Activated T-cell treated with anti-CD3 and anti-CD28 coated beads, Interleukin-2, amount 50 U/mL, for 24 hours (primary cell): ENCODE measurements at places on chromosomes 1 and 21.

- no peaks in the 10 kb centered on the region for H3K36me3 ChIP-seq
- H3K27me3 ChIP-seq, result no peaks in the 10 kb centered on the region
- peaks cover 9% of the 10 kb centered on the region for H3K4me1 ChIP-seq
- H3K27ac ChIP-seq, result no peak overlapping the region
Observed at GRCh38 chr1:38964140-38964548, 22.5 kb upstream of the RHBDL2 start.

GRCh38 chr1:226510453-226510852 lies 38.1 kb upstream of the STUM start:
- no peak overlapping the region for H3K27ac ChIP-seq
- no peaks in the 10 kb centered on the region for H3K36me3 ChIP-seq
- no peak for DNase-seq

DNA sequence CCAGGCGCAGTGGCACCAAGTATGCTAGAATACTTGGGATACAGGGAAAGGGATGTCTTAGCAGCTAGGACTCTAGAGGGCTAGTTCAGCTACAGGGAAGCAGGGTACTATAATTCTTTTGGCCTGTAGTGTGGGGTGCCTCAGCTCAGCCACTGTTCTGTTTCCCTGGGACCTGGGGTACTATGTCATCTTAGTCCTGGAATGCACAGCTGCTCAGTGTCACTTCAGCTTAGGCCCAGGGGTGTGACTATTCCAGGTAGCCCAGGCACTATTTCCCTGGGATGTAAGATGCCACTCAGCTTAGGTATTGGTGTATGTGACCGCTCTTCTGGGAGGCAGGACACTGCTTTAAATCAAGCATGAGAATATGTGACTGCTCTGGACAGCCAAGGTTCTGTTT lies 34.1 kb downstream of the RGSL1 start:
- H3K4me3 ChIP-seq, result no peak overlapping the region
- H3K27ac ChIP-seq, result no peak overlapping the region
- H3K36me3 ChIP-seq, result no peaks in the 10 kb centered on the region
- no peaks in the 10 kb centered on the region for H3K4me1 ChIP-seq

- no peaks in the 10 kb centered on the region for H3K27me3 ChIP-seq
- H3K27ac ChIP-seq, result no peak overlapping the region
- H3K4me3 ChIP-seq, result no peak overlapping the region
- H3K36me3 ChIP-seq, result peaks cover 35% of the 10 kb centered on the region
- H3K4me1 ChIP-seq, result peaks cover 22% of the 10 kb centered on the region
- no peak for DNase-seq
Observed at GRCh38 chr1:229669333-229669732, 43.3 kb downstream of the URB2 start.

DNA sequence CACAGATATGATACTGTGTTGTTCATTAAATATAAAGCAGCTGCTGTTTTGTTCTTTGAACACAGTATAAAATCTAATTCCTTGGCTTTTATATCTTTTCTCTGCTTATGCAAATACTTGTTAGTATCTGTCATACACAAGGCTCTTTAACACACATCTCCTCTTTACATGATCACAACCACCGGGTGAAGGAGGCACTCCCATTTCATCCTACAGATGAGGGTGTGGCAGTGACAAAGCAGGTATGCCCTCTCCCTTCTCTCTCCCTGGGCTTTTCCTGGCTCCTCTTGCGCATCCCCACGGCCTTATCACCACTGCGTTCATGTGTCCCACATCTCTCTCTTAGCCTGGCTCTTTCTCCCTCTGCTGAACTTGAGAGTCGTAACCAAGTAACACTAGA lies 38.2 kb downstream of the JUN start:
- H3K36me3 ChIP-seq, result no peaks in the 10 kb centered on the region
- DNase-seq, result no peak
- H3K4me1 ChIP-seq, result no peaks in the 10 kb centered on the region
- no peak overlapping the region for H3K27ac ChIP-seq

GRCh38 chr1:151143986-151144385 lies 2.4 kb downstream of the SEMA6C start:
- DNase-seq, result peak; percentile 27
- H3K36me3 ChIP-seq, result no peaks in the 10 kb centered on the region
- H3K4me1 ChIP-seq, result peaks cover 19% of the 10 kb centered on the region
- H3K4me3 ChIP-seq, result no peak overlapping the region

- H3K27me3 ChIP-seq, result no peaks in the 10 kb centered on the region
- DNase-seq, result no peak
- no peak overlapping the region for H3K27ac ChIP-seq
- H3K4me1 ChIP-seq, result no peaks in the 10 kb centered on the region
Observed at GRCh38 chr21:17391811-17392340, 121.0 kb upstream of the CXADR start.

GRCh38 chr1:4393191-4393590 lies 261.2 kb upstream of the AJAP1 start:
- no peak overlapping the region for H3K27ac ChIP-seq
- no peak for DNase-seq
- no peaks in the 10 kb centered on the region for H3K4me1 ChIP-seq
- H3K4me3 ChIP-seq, result no peak overlapping the region
- no peaks in the 10 kb centered on the region for H3K36me3 ChIP-seq

DNA sequence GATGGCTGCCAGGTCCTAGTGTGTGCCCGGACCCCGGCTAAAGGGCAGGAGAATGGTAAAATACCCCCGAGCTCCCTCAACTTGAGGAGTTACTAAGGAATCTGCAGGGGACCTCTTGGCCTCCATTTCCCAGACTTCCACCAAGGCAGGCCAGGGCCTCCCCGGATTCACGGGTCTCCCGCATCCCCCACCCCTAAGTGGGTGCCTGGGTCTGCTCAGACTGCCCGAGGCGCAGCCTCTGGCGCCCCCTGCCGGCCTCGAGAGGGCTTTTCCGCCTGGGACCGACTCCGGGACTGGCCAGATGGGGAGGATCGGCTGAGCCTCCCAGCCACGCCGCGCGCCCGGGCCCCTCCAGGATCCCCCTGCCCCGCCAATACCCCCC lies 1.7 kb downstream of the PLEKHG5 start:
- DNase-seq, result peak; percentile 85
- peak overlapping the region; percentile 79 for H3K4me3 ChIP-seq
- peak overlapping the region; percentile 75 for H3K27ac ChIP-seq
- H3K4me1 ChIP-seq, result peaks cover 20% of the 10 kb centered on the region
- no peaks in the 10 kb centered on the region for H3K36me3 ChIP-seq

- no peak overlapping the region for H3K4me3 ChIP-seq
- H3K4me1 ChIP-seq, result peaks cover 21% of the 10 kb centered on the region
- no peak overlapping the region for H3K27ac ChIP-seq
- H3K36me3 ChIP-seq, result no peaks in the 10 kb centered on the region
Observed at GRCh38 chr1:205257735-205258134, 30.0 kb downstream of the TMCC2 start.

GRCh38 chr21:36917471-36918158 lies 48.9 kb downstream of the HLCS start:
- no peaks in the 10 kb centered on the region for H3K27me3 ChIP-seq
- no peak overlapping the region for H3K27ac ChIP-seq
- H3K36me3 ChIP-seq, result peaks cover 2% of the 10 kb centered on the region
- no peak overlapping the region for H3K4me3 ChIP-seq
- H3K4me1 ChIP-seq, result peaks cover 20% of the 10 kb centered on the region
- DNase-seq, result no peak

DNA sequence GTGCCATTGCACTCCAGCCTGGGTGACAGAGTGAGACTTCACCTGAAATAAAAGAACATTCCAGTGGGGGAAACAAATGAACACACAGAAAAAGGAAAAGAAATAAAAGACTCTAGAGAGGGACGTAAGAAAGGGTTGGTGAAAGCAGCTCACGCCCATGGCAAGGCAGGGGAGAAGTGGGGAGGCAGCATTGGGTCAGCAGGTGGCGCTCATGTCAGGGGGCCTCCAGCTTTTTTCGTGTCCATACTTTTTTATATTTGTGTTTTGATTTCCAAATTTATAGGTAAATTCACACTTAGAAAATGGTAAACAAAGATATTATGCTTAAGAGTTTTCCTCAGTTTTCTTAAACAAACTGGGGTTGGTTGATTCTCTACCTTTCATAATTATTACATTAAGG lies 45.5 kb downstream of the VPS13D start:
- peak; percentile 58 for DNase-seq
- H3K4me1 ChIP-seq, result no peaks in the 10 kb centered on the region
- H3K27me3 ChIP-seq, result no peaks in the 10 kb centered on the region
- no peak overlapping the region for H3K27ac ChIP-seq
- H3K4me3 ChIP-seq, result no peak overlapping the region
- peaks cover 82% of the 10 kb centered on the region for H3K36me3 ChIP-seq

DNA sequence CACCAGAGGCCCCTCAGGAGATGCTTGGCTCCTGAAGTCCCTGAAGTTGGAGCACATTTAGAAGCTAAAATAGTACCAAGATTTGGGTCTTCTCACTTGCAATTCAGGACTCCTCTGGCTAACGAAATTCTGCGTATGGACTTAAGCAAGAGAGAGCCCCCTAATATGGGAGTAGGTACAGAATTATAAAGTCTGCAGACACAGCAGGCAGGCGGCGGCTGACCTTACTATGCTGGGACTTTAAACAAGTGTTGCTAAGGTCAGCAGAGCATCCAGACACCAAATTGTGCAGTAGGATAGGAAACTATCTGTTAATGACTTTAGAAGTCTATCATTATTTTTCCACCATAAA lies 104.5 kb upstream of the PDE4B start:
- H3K27ac ChIP-seq, result no peak overlapping the region
- DNase-seq, result no peak
- H3K36me3 ChIP-seq, result no peaks in the 10 kb centered on the region
- H3K4me1 ChIP-seq, result peaks cover 6% of the 10 kb centered on the region
- no peak overlapping the region for H3K4me3 ChIP-seq
- peaks cover 41% of the 10 kb centered on the region for H3K27me3 ChIP-seq

DNA sequence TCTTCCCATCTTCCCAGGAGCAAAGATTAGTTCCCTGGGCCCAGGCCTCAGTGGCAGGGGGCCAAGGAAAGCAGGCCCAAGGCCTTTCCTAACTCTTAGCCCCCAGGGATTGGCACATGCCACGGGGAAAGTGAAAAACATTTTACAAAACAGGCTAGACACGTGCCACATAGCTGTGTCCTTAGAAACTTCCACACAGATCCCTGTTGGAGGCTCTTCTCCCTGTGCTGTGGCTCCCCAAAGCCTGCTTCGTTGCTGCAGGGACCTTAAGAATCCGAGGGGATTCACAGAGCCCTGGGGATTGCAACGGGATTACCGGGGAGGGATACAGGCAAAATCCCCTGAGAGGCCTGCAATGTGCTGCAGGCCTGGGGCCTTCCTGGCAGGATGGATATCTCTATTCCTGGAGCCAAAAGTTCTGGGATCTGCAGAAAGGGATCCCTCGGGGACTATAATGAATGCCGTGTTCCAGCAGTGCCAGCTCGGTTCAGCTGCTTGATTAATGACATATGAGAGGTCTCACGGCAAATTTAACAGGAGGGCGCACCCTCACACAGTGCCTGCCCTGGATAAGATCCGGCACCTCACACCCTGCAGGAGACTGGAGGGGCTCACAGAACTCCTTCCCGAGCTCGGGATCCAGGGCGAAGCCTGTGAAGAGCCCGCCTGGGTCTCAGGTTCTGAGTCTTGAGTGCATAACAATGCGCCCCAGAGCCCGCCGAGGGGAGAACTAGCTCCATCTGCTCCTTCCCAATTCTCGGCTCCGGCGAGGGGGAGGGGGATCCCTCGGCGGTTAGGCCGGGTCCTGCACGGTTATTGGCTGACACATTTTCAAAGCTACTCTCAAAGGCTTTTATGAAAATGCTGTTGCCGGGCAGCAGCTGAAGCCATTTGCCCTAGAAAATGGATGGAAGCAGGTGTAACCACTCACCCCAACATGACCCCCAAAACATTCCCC lies 15.3 kb upstream of the RGS8 start:
- no peaks in the 10 kb centered on the region for H3K4me1 ChIP-seq
- peaks cover 35% of the 10 kb centered on the region for H3K27me3 ChIP-seq
- H3K27ac ChIP-seq, result no peak overlapping the region
- H3K4me3 ChIP-seq, result no peak overlapping the region
- DNase-seq, result no peak

GRCh38 chr1:167832693-167833092 lies 81.2 kb downstream of the ADCY10 start:
- no peak for DNase-seq
- H3K27me3 ChIP-seq, result no peaks in the 10 kb centered on the region
- H3K4me1 ChIP-seq, result peaks cover 2% of the 10 kb centered on the region
- no peak overlapping the region for H3K27ac ChIP-seq
- no peaks in the 10 kb centered on the region for H3K36me3 ChIP-seq

- peaks cover 3% of the 10 kb centered on the region for H3K4me1 ChIP-seq
- DNase-seq, result no peak
- H3K27ac ChIP-seq, result no peak overlapping the region
- H3K36me3 ChIP-seq, result no peaks in the 10 kb centered on the region
- no peak overlapping the region for H3K4me3 ChIP-seq
- peaks cover 13% of the 10 kb centered on the region for H3K27me3 ChIP-seq
Observed at GRCh38 chr1:202982715-202983430, 15.8 kb upstream of the CYB5R1 start.

DNA sequence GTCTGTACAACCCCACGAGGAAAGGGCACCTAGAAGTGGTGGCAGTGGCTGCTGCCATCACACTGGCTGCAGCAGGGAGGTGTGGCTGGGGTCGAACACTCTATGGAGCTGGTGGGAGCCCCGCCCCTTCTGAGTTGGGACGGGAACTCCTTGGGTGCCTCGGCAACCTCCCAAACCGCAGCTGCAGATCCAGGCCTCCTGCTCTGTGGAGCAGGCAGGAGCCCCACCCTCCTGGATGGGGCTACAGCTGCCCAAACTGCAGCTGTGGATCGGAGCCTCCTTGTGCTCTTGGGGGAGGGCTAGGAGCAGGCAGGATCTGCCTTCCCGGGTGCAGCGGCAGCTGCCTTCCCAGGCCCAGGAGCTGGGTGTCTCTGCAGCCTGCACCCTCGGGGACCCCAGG lies 38.9 kb upstream of the TARDBP start:
- H3K4me3 ChIP-seq, result no peak overlapping the region
- H3K36me3 ChIP-seq, result no peaks in the 10 kb centered on the region
- DNase-seq, result no peak
- no peaks in the 10 kb centered on the region for H3K4me1 ChIP-seq
- peaks cover 14% of the 10 kb centered on the region for H3K27me3 ChIP-seq
- H3K27ac ChIP-seq, result no peak overlapping the region
